ENCODE measurements at places on chromosomes 13 and 19. TPM values are rescaled to one million over a fixed set of nuclear protein-coding genes. Genes with fewer than 3 reads are reported as not detected.

Gene CCDC169
- total RNA-seq: 5.6 TPM

Gene FXYD7
- not detected for total RNA-seq

Gene CYP2B6
- total RNA-seq: not detected

Gene ALKBH7
- 60.0 TPM for total RNA-seq

Gene KCNC3
- under 0.01 TPM for total RNA-seq

Gene ACP5
- 0.59 TPM for total RNA-seq

Gene FAM124A
- 1.2 TPM for total RNA-seq

Gene ZNF134
- 17.9 TPM for total RNA-seq

Gene ZNF180
- 9.2 TPM for total RNA-seq

Gene ZNF382
- total RNA-seq: 8.6 TPM

Gene CACNG8
- 0.23 TPM for total RNA-seq

Gene ZNF708
- total RNA-seq: 5.0 TPM

Gene SLC25A41
- not detected for total RNA-seq

Gene IL11
- 33.9 TPM for total RNA-seq
